ENCODE measurements at places on chromosomes 4 and X.

GRCh38 chrX:40749681-40750494 lies 14.5 kb upstream of the MED14 start:
- DNase-seq = no peak

- DNase-seq = no peak
Observed at GRCh38 chr4:4425696-4426095, 38.8 kb downstream of the NSG1 start.

DNA sequence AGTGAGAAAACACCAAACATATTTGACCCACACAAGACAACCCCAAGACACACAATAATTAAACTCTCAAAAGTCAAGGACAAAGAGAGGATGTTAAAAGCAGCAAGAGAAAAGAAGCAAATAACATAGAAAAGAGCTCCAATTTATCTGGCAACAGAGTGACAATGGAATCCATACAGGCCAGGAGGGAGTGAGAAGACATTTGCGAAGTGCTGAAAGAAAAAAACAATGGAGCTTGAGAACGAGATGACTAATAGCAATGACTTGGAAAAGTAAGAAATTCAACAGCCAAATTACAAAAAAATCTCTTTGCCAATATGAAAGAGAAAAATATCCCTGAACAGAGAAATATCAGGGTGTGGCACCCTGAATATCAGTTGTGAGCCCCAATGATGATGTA lies 61.6 kb downstream of the MAD2L1 start:
- no peak for DNase-seq

- DNase-seq = no peak
Observed at GRCh38 chr4:150518559-150518958, 63.4 kb upstream of the MAB21L2 start.

GRCh38 chr4:105350859-105351490 lies 122.9 kb downstream of the PPA2 start:
- DNase-seq = no peak

DNA sequence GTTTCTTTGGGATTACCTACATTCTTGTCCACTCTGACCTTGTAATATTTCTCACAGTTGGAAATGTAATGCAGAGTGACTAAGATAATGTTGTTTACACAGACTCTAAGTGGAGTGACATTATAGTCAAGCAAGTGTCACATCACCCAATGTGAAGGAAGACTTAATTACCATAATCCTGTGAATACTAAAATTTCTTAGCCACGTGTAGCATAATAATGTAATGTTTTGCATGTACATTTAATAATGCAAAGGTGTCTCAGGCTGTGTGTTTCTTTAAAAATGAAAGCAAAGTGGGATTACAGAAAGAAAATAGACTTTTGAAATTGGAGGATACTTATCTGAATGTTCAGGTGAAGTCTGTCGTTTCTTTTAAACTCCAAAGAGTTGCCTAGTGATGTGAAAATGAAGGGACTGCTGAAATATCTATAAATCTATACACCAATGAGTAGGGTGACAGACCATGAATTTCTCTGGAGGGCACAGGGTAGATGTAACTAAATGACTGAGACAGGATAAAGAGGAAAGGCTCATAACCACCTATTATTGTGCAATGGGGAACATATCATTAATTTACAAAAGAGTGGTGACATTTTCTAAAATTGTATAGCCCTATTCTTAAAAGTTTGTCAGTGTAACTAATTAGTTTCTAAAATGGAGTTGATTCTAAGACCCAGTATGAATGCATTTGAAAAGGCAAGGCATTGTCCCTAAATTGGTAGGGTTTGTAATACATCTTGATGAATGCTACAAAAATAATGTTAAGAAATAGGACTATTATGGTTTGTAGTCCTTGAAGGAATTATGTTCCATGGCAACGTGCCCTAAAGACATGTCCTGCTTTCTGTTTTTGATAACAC lies 235.7 kb downstream of the DACH2 start:
- no peak for DNase-seq

- no peak for DNase-seq
Observed at GRCh38 chrX:10278716-10279115, 121.9 kb downstream of the CLCN4 start.

- DNase-seq = no peak
Observed at GRCh38 chr4:130747842-130748241, 1651.9 kb downstream of the C4orf33 start.

- no peak for DNase-seq
Observed at GRCh38 chr4:121326597-121326996, 54.2 kb downstream of the QRFPR start.

- no peak for DNase-seq
Observed at GRCh38 chrX:9280831-9281230, 184.0 kb upstream of the TBL1X start.

DNA sequence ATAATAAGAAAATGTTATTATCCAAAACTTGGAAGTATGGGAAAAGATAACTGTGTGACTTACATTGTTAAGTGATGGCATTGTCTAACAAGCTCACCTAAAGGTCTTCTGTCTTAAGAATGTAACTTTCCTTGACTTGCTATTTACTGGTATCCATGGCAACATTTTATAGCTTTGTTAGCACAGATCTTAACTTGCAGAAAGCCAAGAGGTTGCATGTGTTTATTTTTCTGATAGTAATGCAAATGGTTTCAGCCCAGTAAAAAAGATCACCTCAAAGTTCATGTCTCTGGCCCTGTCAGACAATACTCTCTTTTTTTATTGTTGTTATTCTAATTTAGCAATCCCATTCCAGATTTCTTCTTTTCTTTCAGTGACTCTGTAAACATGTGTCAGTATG lies 425.3 kb downstream of the SPRY1 start:
- DNase-seq = no peak

- no peak for DNase-seq
Observed at GRCh38 chrX:110418316-110419235, 59.9 kb downstream of the RTL9 start.

DNA sequence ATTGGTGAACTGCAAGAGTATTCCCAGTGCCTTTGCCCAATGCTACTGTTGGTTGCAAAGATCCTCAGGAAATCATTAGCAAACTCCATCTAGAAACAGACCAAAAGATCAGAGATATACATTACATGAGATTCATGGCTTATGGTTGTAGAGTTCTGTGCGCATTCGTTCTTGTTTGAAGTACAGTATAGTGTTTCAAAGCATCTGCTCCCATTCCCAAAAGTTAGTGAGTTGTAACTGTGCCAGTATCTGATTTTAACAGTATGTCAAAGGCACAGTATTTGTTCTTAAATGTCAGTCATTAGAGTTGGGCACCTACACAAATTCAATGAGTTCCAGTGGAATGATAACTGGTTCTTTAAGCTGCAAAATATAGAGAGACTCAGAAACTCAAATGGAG lies 314.7 kb upstream of the ATOH1 start:
- DNase-seq = no peak

DNA sequence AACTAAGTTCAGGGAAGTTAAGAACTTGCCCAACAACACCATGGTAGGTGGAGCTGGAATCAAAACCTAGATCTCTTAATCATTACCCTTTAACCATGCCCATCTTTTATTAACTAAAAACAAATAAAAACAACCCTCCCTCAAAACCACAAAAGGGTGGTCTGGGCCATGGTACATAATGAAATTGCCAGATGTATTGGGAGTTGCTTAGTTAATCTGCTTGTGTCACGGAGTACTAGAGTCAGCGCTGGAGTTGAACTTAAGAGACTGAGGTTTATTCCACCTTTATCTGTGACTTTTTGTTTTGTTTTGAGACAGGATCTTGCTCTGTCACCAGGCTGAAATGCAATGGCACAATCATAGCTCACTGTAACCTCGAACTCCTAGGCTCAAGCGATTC lies 13.3 kb downstream of the LRRC66 start:
- no peak for DNase-seq

GRCh38 chrX:53716328-53717088 lies 30.0 kb upstream of the HUWE1 start:
- no peak for DNase-seq

DNA sequence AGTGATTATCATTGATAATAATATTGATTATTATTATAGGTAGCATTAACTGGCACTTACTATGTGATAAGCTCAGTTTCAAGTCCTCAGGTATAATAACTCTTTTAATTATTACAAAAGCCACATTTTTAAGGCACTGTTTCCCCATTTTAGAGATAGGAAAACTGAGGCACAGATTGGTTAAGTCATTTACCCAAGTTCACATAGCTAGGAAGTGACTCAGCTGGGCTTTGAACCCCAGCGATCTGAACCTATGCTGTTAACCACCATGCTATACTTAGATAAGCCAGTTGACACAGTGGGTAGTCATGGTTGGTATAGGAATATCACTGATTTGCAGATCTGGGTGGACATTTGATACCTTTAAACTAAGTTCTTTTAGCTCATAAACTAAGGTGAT lies 110.4 kb downstream of the FRAS1 start:
- DNase-seq = no peak

- DNase-seq = no peak
Observed at GRCh38 chr4:139528377-139529005, 27.5 kb downstream of the SETD7 start.

- no peak for DNase-seq
Observed at GRCh38 chr4:125573368-125573767, 258.6 kb downstream of the FAT4 start.

DNA sequence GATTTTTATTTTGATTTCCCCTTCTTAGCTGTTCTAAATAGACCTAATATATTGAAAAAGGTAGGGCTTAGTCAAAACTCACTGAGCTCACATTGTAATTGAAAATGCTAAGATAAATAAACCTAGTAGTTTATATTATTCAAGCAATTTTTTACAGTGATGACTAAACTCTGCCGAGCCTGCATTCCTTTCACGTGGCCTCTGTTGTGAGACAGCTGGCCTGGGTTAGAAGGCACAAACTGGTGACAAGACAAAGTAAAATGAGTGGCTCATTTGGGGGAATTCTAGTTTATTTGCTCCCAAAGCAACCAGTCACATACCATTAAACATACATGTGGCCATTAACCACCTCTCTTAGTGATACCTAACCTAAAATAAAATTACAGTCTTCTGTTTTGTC lies 169.4 kb upstream of the TEX13C start:
- no peak for DNase-seq

DNA sequence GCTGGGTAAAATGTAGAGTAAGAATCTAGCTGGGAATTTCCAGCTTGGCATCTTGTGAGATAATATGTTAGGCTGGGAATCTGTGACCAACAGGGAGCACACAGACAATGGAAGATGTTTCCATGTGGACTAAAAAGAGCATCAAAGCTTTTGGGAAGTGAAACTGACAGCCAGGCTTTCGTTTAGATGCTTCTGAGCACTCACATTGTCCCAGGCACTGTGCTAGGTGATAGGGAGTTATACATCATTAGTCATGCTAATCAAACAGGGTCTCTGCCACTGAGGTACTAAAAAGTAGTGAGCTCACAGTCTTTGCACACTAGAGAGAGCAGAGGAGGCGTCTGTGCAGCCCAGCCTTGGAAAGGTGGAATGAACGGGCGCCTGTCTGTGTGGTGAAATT lies 101.9 kb upstream of the SCOC start:
- no peak for DNase-seq

- no peak for DNase-seq
Observed at GRCh38 chr4:142563682-142564291, 282.3 kb downstream of the INPP4B start.

DNA sequence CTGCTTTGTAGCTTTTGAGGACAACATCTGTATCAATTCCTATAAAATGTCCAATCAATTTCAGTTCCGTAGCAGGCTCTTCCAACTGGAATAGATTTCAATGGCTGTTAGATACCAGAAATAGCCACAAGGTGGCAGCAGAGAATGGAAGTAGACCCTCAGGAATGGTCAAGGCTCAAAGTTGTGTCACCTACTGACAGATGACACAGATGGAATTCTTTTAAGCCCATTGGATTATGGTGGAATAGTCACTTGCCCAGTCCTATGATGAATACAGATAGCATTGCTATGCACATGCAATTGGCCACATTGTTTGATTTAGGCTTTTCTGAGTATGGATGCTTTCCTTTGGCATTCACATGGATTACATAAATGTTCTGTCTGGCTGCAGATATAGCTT lies 130.4 kb upstream of the RADX start:
- DNase-seq = no peak

DNA sequence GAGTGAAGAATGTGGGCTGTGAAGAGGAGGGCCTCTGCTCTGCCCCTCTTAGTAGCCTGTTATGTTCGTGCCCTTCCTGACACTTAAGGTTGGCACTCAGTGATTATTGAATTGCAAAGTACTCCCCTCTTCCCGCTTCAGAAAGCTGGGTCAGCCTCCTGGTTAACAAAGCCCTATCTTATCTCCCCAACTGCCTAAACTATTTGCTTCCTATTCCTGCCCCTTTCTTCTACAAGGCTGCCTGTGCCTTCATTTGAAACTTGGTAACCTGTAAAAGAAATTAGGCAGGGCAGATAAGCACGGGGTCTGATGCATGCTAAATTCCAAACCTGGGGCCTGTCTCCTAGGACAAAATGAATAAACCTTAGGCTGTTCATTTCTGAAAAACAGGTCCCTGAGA lies 23.1 kb upstream of the TMEM150C start:
- DNase-seq = no peak

- no peak for DNase-seq
Observed at GRCh38 chr4:110589297-110589696, 33.6 kb downstream of the PITX2 start.

GRCh38 chr4:101356928-101357327 lies 9.6 kb upstream of the PPP3CA start:
- DNase-seq = no peak
